Stimulated activated naive CD4-positive, alpha-beta T cell treated with Interleukin-2 at 50 U/mL for 16 hours (primary cell): ENCODE measurements at places on chromosomes 7 and 10.

GRCh38 chr10:50510517-50511473 lies 113.0 kb downstream of the SGMS1 start:
- no peak for DNase-seq

GRCh38 chr10:96319754-96320474 lies 15.7 kb downstream of the DNTT start:
- no peak for DNase-seq

DNA sequence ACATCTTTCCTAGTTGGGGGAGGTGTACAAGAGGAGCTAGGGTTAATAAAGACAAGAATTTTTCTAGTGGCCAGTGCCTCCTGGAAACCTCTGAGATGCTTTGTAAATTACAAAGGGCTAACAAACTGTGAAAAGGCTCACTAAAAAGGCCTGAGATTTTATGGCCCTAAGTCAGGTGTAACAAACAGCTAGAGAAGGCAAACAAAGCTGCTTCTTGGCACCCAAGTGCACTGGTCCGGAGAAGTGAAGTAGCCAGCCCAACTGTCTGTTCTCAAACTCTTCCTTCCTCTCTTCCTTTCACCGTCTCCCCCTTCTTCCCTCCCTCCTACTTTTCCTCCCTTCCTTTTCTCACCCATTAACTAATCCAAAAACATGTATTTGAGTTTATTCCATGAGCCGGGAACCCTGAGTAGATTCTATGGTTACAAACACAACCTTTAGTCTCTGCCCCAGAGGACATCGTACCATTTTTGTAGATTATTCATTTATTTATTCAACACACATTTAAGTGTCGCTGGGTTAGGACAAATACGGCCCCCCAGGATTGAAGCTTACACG lies 143.4 kb upstream of the PCGF5 start:
- DNase-seq = no peak

- peak; percentile 7 for DNase-seq
Measured at GRCh38 chr10:6643962-6644361, 63.9 kb upstream of the PRKCQ start.

DNA sequence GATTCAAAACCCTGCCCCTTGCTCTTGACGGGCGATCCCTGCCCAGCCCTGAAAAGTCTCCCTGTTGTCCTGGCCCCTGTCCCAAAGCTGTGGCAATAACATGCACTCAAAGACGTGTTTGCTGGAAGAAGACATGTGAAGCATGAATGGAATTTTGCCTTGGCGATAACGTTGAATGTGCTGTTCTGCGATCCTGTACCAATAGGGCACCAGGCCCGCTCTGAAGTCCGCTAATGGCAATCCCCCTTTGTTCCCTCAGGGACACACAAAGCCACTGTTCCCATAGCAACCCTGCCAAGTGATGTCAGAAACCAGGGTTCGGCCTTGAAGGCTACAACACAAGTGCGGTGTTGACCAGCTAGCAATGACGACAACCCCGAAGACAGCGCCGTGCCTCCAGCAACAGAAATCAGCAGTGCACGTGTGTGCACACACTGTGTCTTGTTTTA lies 284.6 kb downstream of the KLF6 start:
- no peak for DNase-seq

- no peak for DNase-seq
Measured at GRCh38 chr7:128021366-128021765, 9.9 kb downstream of the LRRC4 start.

DNA sequence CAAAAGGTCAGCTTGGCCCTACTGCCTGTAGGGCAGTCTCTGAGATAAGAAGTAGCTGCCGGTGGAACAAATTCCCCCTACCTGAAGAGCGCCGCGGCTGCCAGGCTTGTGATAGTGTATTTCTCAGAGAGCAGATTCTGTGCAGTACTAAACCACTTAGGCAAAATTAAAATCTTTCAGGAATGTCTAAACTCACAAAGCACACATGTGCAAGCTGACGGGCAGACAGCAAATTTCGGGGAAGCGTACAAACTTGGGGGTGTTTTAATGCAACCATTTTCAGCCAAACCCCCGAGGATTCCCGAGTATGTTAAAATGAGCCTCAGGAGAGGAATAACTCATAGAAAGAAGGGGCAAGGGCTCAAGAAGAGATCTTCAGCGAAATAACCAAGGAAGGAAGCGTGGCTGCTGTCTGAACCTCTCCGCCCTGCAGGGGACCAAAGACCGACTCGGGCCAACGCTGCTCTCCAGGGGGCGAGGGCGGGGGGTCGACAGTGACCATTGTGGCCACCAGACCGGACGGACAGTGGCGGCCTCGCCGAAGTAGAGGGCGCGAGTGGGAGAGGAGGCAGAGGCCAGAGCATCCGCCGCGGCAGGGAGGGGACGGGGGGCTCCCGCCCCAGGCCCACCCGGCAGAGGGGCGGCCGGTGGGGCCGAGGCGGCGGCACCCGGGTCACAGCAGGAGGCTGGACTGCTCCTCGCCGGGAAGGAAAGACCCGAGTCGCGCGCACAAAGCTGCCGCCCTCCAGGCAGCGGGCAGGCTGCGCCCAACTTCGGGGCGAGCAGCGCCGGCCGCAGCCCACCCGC lies 819 bp downstream of the HYCC1 start:
- DNase-seq = no peak

DNA sequence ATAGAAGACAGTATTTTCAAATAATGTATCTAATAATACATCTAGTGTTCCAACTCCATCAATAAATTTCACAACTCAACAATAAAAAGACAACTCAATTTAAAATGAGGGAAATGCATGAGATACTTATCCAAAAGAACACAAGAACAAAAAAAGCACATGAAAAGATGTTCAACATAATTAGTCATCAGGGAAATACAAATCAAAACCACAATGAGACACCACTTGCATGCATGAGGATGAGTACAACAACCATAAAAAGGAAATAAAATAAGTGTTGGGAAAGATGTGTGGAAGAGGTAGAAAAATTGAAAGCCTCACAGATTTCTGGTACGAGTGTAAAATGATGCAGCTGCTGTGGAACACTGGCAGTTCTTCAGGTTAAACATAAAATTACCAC lies 111.6 kb upstream of the PTPRZ1 start:
- DNase-seq = no peak

- no peak for DNase-seq
Measured at GRCh38 chr10:94108200-94108599, 114.5 kb downstream of the PLCE1 start.

- DNase-seq = no peak
Measured at GRCh38 chr10:84342584-84342983, 14.2 kb downstream of the CCSER2 start.

DNA sequence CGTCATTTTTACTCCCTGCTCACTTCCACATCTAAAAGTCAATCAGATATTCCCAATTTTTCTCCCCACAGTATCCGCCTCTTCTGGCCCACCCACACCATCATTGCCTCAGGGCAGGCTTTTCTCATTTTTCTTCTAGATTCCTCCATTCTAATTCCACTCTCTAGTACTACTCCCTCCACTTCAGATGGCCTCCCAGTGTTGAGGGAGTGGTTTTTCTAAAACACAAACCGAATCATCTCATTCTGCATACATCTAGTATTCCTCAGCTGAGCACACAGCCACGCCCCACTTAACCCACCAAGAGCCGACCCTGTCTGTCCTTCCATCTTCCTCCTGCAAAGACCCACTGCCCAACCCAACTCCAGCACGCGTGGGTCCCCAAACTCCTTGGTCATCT lies 314.9 kb upstream of the NPVF start:
- no peak for DNase-seq

DNA sequence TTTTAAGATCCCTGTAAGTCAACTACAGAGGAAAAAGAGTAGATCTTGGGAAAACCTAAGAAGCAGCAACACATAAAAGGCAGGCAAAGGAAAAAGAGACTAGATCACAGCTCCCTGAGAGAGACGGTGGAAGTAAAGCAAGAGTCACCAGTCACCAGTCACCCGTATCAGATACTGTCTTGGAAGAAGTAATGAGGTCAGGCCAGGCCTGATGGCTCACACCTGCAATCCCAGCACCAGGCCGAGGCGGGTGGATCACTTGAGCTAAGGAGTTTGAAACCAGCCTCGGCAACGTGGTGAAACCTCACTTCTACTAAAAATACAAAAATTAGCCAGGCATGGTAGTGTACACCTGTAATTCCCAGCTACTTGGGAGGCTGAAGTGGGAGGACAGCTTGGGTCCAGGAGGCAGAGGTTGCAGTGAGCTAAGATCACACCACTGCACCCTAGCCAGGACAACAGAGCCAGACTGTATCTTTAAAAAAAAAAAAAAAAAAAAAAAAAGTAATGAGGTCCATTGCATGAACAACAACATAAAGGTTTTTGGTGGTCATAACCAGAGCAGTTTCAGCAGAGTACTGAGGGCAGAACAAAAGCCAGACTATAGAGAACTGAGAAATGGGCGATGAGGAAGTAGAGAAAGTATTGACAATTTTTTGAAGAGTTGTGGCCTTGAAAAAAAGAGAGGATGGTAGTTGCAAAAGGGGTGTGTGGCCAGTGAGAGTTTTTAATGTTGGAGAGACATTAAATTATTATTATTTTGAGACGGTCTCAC lies 16.9 kb downstream of the ZNF713 start:
- DNase-seq = no peak

DNA sequence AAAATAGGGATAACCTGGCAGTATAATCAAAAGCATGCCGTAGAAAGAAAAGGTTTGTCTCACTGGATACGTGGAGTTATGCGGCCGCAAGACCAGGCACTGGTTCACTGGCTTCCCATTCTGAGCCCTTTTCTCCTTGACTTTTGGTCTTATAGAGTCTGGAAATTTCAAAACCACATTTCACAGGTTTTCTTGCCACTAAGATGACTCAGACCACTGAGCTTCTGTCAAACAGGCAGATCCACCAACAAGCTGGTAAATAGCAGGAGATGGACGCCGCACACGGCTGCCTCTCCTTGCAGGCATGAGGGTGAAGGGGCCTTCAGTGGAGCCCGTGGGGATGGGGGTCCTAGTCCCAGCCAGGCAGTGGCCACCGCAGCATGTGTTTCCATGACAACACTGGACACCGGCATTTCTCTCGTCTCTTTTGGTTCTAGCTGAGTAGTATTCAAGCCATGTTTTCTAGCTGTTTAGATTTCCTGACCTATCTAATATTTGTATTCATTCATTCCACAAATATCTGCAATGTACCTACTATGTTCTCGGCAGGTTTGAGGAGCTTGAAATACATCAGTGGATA lies 55.5 kb downstream of the KLF6 start:
- no peak for DNase-seq

DNA sequence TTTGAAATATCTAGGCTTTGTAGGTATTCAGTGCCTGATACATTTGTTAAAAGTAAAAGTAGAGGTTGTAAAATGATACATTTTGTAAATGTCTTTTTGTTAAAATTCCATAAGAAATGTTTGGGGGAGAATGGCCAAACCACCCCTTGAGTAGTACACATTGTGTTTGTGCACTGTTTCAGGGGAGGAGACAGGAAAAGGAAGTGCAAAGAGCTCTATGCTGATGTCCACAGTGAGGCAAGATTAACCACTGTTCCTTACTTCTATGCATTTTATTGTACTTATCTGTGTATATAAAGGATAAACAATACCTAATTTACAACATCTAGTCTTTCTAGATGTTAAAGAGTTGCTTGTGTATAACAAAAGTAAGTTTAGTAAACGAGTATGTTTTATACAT lies 7.4 kb upstream of the CYCS start:
- no peak for DNase-seq

DNA sequence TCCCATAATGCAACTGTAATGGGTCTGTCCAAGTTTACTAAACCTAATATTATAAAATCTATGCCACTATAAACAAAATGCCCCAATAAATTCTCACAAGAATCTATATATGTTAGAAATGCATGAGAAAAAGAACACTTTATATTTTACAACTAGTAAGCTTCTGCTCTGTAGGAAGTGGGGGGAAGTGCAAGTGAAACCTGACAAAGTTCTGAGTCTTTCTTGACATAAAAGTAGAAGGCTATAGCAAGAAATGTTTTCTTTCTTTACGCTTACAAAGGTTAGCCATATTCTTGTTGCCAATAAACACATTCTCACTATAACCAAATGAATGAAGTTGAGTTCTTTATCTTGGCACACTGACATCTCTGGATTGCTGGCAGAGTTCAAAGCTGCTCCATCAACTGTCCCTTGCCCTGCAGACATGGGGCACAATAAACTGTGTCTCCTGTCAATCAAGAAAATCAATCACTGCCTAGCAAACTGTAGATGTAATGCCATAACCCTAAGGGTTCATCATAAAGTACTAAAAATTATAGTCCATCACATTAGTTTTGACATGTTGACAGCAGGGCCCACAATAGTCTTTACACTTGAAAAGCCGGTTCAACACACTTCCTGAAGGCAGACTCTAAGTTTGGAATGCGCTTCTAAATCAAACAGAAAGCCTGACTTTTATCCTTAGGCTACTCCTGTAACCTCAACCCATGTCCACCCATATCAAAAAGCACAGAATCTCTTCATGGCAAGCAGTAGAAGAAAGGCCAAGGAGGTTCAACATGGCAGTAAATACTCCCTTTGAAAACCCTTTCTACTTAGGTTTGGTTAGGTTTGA lies 58.6 kb downstream of the TPK1 start:
- DNase-seq = no peak

DNA sequence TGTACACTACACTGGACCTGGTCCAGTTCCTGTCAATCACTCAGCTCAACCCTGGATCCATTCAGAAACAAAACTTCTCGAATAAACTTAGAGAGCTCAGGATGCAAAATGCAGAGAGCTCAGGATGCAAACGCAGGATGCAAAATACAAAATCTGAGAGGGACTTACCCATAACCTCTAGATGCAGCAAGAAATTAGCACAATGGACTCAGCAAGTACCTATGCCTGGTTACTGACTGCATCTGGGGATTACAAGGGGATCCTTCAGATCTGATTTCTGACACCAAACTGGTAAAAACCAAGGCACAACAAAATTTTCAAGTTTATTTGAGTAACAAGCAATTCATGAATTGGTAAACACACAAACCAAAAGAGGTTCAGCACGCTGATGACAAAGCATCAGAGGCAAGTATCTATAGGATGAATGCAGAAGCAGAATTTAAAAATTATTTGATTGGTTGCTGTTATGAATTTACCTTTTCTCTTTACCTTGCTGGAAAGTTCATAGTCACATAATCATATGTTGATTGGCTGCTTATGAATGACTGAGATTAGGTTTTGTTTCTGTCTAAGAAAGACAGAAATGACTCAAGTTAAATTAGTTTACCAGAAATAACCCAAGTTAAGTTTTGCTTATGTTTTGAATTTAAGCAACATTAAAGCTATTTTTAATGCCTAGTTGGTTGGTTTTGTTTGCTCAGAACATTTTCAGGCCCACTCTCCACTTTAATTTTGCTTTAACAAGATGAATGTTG lies 11.4 kb downstream of the GIMAP6 start:
- no peak for DNase-seq

- no peak for DNase-seq
Measured at GRCh38 chr7:132678656-132679055, 102.4 kb upstream of the PLXNA4 start.
